Testis (tissue), 5 donors: ENCODE measurements at places on chromosomes 4 and X. TPM values are rescaled to one million over a fixed set of nuclear protein-coding genes. Genes with fewer than 3 reads are reported as not detected.

DNA sequence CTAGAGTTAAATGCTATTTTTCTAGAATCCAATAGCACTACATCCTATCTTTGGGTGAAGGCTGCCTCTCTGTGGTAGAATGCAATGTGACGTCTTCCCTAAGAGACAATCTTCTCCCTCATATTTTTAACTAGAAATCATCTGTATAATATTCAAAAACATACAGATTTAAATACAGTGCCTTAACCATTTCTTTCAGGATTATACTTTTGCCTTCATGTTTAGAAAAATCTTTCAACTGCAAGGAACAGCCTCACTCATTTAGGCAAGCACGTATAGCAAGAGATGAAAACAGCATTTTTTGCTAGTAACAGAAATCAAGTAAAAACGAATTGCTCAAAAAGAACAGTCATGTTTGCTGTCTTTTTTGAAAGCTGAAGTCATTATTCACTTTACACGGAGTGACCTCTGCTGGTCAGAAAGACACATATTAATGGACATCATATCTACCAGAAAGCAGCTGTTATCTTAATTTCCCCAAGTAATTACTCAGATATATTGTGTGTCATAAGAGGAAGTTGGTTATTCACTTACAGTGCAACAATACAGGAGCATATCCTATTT, 422.3 kb downstream of the STPG2 start:
- peak; percentile 17 for DNase-seq

DNA sequence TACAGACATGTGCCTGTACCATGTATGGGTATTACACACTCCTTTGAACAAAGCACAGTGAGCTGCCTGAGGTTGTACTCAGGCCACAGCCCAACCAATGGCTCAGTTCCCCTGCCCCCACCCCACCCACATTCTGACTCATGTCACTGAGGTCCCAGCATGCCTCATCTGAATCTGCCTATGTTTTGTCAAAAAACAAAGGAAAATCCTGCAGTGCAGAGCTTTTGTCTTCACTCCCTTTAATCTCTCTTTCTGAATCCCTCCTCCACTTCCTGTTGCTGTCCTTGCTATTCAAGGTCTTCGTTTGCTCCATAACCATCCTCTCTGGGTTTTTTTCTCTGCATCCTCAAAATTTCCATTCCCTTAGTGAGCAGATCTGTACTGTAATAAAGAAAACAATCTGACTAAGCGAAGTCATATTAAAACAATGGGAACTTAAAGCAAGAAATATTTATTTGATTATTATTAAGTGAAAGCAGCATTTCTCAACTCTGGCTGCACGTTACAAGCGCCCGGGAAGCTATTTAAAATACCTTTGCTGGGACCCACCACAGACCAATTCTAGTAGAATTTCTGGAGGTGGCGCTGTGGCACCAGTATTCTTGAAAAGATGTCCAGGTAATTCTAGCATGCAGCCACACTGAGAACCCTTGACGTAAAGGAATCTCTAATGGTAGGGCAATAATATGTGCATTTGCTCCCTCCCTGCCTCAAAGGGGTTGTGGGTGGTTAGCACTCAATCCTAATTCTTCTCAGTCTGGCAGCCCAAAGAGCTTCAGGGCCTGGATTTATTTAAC, 8.7 kb downstream of the GUCY2F start:
- DNase-seq: peak; percentile 15

DNA sequence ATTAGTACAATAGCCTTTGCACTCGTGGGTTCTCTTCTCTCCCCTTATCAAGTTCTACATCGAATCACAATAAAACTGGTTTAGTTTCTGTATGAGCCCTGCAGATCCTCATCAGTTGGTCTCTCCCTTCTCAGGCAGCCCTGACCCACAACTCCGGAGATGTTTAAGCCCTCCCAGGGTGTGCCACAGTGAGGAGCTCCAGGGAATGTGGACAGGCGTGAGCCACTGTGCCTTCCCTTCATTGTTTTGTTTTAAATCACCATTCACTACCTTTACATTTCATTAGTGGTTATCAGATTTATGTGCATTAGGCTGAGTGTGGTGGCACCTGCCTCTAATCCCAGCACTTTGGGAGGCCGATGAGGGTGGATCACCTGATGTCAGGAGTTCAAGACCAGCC, 133.2 kb downstream of the LARP7 start:
- DNase-seq: no peak

- peak; percentile 91 for DNase-seq
Observed at GRCh38 chr4:183960046-183960420, 54.9 kb downstream of the STOX2 start.

AKAP4 gene
- total RNA-seq: 71.5 TPM

SNCA gene
- total RNA-seq: 1.5 TPM

FREM3 gene
- total RNA-seq: 0.08 TPM

GRCh38 chr4:59728496-59728895, 1471.6 kb upstream of the ADGRL3 start:
- no peak for DNase-seq

VCX3A gene
- total RNA-seq: 29.5 TPM
